ENCODE measurements at places on chromosomes 6 and 20. TPM values are rescaled to one million over a fixed set of nuclear protein-coding genes. Genes with fewer than 3 reads are reported as not detected.

The NDUFAF4 gene
- polyA plus RNA-seq: 31.2 TPM

The NRSN1 gene
- not detected for polyA plus RNA-seq

The CLDN20 gene
- not detected for polyA plus RNA-seq

The ENPP4 gene
- polyA plus RNA-seq: 5.1 TPM

The PDE10A gene
- polyA plus RNA-seq: 1.5 TPM

The FAM217A gene
- polyA plus RNA-seq: 0.03 TPM

The CNPY3 gene
- polyA plus RNA-seq: 11.8 TPM

The GABRR1 gene
- polyA plus RNA-seq: 0.04 TPM

The CYP24A1 gene
- not detected for polyA plus RNA-seq

The BPIFB4 gene
- polyA plus RNA-seq: not detected

The BPIFB6 gene
- polyA plus RNA-seq: not detected

The SAMD10 gene
- 8.7 TPM for polyA plus RNA-seq

The CLIC5 gene
- polyA plus RNA-seq: 77.0 TPM

The GDAP1L1 gene
- not detected for polyA plus RNA-seq

The POLR1C gene
- polyA plus RNA-seq: 14.3 TPM

The SEMG1 gene
- 0.26 TPM for polyA plus RNA-seq

The OR2B6 gene
- 0.12 TPM for polyA plus RNA-seq

The TTK gene
- 1.2 TPM for polyA plus RNA-seq
